ENCODE measurements at places on chromosomes 6 and 20. TPM values are rescaled to one million over a fixed set of nuclear protein-coding genes. Genes with fewer than 3 reads are reported as not detected.

SDC4 gene
- total RNA-seq = 283 TPM

SLC22A3 gene
- total RNA-seq = 0.33 TPM

PREX1 gene
- total RNA-seq = 0.17 TPM

SRMS gene
- not detected for total RNA-seq

AIG1 gene
- 124 TPM for total RNA-seq

LIME1 gene
- 8.1 TPM for total RNA-seq

SPTLC3 gene
- 12.5 TPM for total RNA-seq

ADGRF1 gene
- 79.4 TPM for total RNA-seq

ERVFRD-1 gene
- total RNA-seq = not detected

WFDC5 gene
- total RNA-seq = 0.33 TPM

SH3BGRL2 gene
- total RNA-seq = 16.3 TPM

EBF4 gene
- not detected for total RNA-seq

TMEM170B gene
- 0.12 TPM for total RNA-seq

GPSM3 gene
- 1.7 TPM for total RNA-seq

NFATC2 gene
- not detected for total RNA-seq

CGA gene
- not detected for total RNA-seq

SPDEF gene
- not detected for total RNA-seq

SLC26A8 gene
- total RNA-seq = not detected

SNRPB gene
- 90.7 TPM for total RNA-seq

TRAPPC3L gene
- not detected for total RNA-seq

MYH7B gene
- 0.08 TPM for total RNA-seq

GTF2H4 gene
- total RNA-seq = 33.4 TPM

HSPA12B gene
- not detected for total RNA-seq

RPS6KA2 gene
- 47.8 TPM for total RNA-seq

CYP39A1 gene
- 5.2 TPM for total RNA-seq

HLA-DPA1 gene
- total RNA-seq = 0.33 TPM

ARMC12 gene
- total RNA-seq = 0.73 TPM

GFOD1 gene
- total RNA-seq = 37.3 TPM

FILIP1 gene
- total RNA-seq = not detected

LY6G5B gene
- 2.8 TPM for total RNA-seq

CLDN20 gene
- 0.26 TPM for total RNA-seq

SRPK1 gene
- total RNA-seq = 71.4 TPM
